CD4-positive, alpha-beta T cell (primary cell): ENCODE measurements at places on chromosomes 11 and 22.

GRCh38 chr11:14318581-14318981 is 40.4 kb downstream of the RRAS2 start:
- DNase-seq = no peak

DNA sequence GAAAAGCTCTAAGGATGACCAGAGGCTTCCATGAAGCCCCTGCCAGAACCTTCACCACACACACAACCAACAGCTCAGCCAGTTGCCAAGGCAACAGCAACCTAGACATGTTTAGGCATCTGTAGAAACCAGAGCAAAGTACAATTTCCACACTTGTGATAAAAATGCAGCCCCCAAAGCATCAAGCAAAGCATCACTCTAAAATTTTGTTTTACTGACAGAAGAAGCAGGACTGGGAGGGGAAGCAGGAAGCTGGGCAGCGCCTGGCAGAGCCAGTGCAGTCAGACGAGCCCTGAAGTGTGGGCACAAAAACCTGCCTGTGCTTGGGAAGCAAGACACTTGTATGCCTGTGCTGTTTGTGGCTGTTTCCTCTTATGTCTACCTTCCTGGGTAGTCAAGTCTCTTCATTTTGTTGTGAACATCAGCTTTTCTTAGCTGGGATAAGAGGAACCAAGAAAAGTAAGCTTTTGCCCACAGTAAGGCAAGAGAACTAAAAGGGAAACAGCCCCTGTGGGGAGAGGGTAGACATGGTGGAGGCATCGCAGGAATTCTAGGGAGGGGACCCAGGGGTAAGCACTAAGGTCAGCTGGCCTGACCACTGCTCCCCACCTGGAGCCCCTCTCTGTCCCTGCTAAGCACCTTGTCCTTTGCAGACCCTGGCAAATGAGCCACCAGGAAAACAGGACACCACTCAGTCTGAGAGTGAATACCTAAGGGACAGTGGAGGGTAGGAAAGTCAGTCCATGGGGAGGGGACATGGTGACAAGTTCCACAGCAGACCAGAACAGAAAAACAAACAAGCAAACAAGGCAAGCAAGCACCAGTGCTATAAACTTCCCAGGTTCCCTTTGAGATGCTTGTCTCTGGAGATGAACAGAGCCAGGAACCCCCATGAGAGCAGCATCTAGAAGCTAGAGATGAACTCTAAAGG is 13.4 kb downstream of the PACSIN2 start:
- no peak for DNase-seq

- DNase-seq = no peak
Measured at GRCh38 chr11:115421992-115422689, 82.1 kb downstream of the CADM1 start.

DNA sequence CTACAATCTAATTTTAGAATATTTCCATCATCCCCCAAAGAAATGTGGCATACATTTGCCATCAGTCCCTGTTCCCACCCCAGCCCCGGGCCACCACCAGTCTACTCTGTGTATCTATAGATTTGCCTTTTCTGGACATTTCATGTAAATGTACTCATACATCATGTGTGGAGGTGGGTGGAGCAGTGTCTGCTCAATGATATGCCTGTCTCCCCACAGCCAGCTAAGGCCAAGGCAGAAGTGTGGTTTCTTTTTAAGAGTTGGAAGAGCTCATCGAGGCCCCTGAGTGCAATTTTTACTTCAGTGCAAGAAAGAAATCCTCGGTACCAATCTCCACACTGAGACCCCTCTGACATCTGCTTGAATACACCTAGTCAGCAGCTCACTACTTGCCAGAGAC is 80.5 kb downstream of the TP53I11 start:
- DNase-seq = no peak

DNA sequence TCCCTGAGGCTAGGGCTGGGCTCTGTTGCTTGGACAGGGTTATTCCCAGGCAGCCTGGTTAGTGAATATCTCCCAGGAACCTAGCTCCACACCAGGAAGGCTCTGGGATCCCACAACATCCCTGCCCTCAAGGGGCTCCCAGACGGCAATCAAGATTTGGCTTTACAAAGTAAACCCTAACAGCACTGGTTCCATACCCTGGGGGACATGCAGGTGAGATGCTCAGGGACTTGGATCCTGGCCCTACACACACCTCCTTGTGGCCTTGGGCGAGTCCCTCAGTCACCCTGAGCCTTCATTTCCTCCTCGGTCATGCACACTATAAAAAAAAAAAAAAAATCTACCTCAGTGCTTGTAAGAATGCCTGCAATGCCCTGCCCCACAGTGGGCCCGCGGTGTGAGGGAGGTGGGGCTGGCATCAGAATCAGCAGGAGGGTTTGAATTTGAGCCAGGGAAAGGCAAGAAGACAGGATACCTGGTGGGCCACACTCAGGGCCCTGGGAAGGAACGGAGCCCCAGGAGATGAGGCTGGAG is 86.3 kb downstream of the MORC2 start:
- no peak for DNase-seq

DNA sequence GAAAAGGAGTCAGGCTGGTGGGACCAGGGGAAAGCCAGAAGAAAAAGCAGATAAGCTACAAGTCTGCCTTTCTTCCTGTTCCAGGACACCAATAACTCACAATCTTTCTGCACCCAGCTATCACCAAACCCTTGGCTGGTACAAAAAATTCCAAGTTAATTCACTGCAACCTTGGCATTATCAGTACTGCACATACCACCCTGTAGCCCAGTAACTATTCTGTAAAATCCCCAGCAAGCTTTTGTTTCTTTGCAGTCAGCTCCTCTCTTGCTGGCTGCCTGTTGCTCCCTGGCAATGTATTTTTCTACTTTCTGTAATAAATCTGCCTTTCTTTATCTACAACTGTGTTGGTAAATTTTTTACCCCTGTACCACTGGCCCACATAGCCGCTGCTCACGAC is 20.7 kb upstream of the DKK3 start:
- no peak for DNase-seq

- no peak for DNase-seq
Measured at GRCh38 chr22:41023299-41023623, 69.1 kb upstream of the EP300 start.

DNA sequence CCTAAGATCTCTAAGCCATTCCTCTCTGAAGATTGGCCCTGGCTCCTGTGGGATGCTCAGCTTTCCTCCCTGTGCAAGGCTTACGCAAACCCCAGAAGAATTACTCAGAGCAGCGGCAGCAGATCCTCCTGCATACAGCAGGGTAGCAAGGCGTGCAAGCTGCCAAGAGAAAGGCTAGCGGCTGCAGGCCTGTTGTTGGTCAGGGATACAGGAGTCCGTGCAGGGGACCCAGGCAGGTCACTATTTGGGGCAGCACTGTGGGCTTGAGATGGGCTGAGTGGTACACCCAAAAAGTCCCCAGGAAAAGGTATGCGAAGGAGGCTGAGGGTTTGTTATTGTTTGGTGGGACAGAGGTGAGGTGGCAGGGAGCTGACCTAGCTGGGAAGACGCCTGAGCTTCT is 1.5 kb downstream of the GLB1L2 start:
- DNase-seq = no peak

GRCh38 chr11:23336961-23337360 is 476.7 kb upstream of the CCDC179 start:
- no peak for DNase-seq

DNA sequence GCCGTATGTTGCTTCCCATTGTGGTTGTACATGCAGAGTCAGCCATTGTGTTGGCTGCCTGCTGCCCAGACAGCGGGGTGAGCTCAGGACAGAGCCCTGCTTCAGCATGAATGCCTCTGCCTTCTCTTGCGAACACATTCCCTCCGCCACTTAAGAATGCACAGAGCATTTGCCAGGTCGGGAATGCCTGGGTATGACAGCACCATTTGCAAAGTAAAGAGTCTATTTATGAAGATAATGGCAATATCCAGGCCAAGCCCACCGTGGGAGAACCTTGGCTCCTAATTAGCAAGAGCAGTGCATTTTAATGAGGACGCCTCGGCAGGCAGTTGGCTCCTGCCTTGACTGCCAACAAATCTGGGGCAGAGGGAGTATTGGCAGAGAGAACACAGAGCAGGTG is 62.5 kb upstream of the SORL1 start:
- DNase-seq = no peak

- DNase-seq = no peak
Measured at GRCh38 chr11:119501777-119502405, 78.9 kb upstream of the THY1 start.

DNA sequence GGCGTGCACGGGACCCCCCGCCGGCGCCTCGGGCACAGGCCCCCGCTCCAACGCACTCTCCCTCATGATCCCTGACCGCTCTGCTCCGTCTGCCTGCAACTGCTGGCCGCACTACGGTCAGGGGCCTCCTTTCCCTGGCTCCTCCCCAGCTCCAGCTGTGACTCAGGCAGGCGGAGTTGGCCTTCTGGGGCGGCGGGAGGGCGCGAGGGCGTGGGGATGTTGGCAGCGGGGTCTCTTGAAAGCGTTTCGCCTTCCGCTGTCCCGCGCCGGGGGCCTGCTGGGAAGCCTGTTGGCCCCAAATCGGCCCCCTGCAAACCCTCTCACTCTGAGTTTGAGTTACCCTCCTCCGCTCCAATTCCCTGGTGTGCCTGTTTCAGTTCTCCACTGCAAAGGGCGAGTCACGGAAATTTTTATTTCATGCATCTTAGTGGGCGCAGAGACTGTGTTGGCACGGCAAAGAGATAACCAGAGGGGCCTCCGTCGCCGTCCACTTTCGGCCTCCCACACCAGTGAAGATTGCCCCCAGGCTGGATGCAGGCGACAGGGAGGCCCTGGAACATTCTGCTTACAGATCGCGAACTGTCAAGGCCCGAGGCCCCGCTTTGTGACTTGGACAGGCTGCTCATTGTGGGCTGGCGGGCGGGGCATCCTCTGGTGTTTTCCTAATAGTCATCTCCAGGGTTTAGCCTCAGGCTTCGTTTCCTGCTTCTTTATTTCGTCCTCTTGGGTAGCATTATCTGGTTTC is at the start of gene CAVIN3:
TSS of gene CAVIN3 (minus strand) at position 91 of the 745 bp plus-strand sequence. CDS start at position 66, 25 bp downstream.
- DNase-seq = no peak

- no peak for DNase-seq
Measured at GRCh38 chr11:32304521-32304920, 130.8 kb downstream of the WT1 start.

- DNase-seq = no peak
Measured at GRCh38 chr11:111542606-111543275, 2.2 kb downstream of the LAYN start.

DNA sequence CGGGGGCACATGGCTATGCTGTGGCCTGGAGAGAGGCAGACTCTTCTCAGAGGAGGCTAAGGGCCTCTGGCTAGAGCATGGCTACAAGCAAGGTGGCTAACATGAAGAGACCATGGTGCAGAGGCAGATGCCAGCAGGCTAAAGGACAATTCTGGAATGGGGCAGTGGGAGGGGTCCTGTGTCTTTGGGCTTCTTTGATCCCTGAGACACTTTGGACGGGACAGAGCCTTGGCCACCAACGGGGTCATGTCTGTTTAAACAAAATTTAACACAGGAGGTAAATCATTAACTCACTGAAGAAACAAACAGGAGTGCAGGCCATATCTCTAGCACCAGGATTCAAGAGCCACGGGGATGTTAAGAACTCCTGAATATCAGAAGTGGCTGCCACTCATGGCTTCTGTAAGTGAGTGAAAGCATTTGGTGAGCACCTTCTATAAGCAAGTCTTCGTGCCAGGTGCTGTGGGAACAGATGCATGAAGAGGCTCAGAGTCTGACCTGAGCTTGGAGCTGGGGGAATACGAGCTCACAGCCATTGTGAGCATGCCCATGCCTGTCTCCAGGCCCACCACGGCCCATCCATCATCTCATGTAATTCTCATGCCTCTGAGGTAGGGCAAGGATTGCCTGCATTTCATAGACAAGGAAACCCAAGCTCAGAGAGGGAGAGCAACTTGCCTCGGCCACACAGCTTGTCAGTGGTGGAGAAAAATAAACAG is 18.3 kb upstream of the ZNRF3 start:
- no peak for DNase-seq

- no peak for DNase-seq
Measured at GRCh38 chr11:12687740-12688139, 13.5 kb downstream of the TEAD1 start.

GRCh38 chr11:69151836-69152235 is 3.9 kb upstream of the SMIM38 start:
- DNase-seq = no peak

DNA sequence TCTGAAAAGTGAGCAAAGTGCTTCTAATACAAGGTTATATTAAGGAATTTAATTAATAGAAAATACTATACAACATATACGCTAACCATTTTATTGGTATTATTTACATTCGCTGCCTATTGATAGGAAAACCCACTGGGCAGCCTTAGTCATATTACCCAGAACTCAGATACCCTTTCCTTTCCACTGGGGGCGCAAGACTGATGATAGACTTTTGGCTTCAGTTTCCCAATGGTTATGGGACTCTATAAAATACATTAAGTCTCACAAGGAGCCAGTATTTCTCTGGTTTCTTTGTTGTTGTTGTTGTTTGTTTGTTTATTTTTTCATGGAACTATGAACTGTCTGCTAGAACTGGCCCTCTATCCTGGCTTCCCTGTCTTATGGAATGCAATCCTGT is 471.1 kb upstream of the KIRREL3 start:
- DNase-seq = no peak

DNA sequence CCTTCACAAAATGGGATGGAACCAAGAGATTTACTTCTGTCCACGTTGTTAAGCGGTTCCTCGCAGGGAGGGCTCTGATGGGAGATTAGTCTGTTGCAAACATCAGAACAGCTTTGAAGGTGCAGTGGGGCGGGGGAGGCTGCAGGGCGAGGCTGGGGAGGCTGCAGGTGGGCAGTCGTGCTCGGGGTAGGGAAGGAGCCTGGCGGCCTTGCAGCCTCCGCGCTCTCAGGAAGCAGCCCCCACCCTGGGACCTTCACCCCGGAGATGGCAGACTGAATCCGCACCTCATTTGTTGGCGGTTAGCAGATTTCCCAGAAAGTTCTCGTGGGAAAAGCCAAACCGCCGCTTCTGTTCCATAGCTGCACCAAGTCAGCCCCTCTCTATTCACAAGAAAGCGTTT is 237.3 kb downstream of the BRD1 start:
- no peak for DNase-seq

DNA sequence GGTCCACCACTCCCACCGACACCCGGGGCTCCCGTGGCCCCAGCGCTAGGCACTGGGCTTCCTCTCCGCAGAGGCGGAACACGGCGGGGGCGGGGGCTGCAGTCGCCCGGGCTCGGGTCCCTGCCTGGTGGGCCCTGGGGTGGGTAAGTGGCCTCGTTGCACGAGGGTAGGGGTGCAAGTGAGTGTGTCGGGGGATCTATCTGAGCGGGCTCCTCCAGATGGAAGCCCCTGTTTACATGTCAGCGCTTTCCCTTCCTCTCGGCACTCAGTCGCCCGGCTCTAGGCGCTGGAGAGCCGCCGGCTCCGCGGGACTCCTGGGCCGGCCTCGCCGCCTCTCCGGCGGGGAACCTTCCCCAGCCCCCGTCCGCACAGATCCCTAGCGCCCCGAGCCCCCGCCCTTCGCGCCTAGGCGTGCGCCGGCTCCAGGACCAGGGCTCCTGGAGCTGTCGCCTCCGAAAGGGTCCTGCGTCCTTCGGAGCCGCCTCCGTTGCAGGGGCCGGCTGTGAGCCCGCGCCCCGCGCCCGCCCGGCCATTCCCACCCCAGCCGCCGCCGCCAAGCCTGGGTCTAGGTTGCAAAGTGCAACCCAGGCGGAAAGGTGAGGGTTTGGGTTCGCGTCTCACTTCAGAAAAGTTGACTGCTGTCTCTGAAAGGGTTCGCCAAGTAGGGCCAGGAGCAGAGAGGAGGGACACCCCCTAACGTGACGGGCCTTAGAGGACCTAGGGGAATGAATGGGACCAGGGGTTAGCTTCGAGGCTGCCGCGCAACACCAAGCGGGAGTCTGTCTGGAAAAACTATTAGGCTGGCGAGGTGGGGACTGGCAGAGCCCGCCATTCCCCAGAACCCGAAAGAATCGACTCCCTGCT is 978 bp downstream of the FLI1 start:
- DNase-seq = no peak

- peak; percentile 27 for DNase-seq
Measured at GRCh38 chr11:72589802-72590761, 84.1 kb downstream of the PDE2A start.

- DNase-seq = no peak
Measured at GRCh38 chr11:34395916-34396550, 38.2 kb upstream of the ABTB2 start.
